ENCODE measurements at places on chromosomes 1 and 21.

DNA sequence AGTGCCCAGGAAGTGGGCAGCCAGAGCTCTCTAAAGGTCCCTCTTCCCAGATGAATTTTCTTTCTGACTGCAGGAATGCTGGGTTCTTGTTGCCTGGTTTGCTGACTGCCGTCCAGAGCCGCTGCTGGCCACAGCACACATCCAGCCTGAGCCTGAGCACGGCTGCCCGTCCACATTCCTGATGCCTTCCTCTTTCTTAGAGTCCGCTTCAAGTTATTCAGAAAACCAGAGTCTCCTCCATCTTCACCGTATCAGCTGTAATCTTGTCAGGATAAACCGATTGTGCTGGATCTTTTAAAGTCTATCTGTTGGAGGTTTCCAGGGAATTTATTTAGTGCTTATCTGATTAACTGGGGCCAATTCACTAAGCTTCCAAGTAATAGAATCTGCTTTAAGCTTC lies 84.8 kb upstream of the BCAR3 start:
- DNase-seq: peak; percentile 27

DNA sequence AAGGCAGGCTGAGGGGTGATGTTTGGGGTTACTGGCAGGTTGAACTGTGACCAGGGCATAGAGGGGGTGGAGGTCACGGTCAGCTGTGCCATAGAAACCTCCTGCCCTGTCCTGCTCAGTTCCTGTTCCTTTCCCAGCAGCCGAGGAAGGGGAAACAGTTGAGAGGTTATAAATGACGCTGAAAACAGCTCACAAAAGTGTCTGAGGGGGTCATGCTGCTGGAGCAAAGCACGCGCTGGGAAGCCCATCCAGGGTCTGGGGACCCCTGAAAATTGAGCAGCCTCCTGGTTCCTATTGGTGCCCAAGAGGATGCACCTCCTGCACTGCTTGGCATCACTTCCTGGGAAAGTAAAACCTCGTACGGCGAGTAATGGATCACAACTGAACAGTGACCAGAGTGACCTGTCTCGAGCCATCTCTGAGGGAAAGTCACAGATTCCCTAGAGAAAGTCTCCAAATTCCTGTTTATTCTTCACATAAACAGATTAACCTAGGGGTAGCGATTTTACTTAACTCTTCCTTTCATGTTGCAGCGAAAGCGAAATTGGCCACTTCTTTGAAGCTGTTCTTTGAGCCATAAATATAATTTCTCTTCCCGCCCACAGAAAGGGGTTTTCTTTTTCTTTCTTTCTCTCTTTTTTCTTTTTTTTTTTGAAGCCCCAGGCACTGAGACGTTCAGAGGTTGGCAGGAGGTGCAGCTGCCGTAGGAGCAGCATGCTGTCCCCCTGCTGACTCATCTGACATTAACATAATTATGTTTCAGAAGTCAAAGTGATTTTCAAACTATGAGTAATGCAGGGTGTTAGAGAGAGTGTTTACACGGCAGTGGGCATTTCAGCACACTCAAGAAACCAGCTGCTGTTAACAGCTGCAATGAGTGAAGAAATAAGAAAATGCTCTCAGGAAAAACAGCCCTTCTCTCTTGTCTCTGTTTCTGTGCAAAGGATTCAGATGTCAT lies 41.8 kb upstream of the ATF3 start:
- DNase-seq: no peak

DNA sequence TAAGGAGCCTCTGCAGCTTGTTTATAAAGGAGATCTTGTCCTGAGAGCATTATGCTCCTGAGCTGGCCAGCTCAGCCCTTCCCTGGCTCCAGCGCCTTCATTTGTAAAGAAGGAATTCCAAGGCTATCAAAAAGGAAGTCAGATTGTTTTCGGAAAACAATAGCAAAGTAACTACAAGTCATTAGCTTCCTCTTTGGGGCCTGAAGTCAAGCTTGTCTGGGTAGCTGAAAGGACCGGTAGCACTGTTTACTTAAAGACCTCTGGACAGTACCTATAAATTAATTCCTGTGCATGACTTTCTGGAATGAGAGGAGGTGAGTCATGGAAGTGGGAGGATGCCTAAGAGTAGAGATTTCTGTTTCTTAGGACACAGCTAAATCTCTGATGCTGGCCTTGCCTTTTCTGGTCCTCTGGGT lies 20.7 kb upstream of the GJA5 start:
- DNase-seq: no peak

DNA sequence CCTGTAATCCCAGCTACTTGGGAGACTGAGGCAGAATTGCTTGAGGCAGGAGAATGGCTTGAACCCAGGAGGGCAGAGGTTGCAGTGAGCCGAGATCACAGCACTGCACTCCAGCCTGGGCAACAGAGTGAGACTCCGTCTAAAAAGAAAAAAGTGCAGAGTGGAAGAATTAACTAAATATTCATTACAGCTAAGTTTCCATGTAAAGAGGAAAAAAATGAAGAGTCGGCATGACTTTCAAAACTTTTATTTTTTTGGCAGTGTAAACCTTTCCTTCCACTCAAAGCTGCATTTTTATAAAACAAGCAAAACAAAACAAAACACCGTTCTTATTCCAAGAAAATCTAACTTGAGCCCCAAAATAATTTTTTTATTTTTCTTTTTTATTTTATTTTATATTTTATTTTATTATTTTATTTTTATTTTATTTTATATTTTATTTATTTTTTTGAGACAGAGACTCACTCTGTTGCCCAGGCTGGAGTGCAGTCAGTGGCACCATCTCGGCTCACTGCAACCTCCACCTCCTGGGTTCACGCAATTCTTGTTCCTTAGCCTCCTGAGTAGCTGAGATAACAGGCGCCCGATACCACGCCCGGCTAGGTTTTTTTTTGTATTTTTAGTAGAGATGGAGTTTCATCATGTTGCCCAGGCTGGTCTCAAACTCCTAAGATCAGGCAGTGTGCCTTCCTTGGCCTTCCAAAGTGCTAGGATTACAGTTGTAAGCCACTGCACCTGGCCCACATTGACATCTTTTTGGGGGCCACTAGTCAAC lies 62.9 kb downstream of the PACC1 start:
- DNase-seq: no peak

DNA sequence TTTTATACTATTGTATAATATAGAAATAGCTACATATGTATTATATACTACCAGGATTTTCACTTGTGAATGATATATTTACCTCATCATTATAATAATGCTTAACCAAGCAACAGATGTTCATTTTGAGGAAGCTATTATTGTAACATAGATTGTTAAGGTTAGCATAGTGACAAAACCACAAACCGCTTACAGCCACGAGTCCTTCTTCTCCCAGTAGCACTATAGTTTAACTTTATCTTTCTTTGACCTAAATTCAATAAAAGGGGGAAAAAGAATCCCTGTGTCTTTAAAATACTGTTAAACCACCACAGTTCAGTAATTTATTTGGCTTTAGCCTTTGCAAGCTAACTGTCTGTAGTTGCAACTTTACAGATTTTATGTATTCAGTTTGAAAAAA lies 1039.4 kb upstream of the B3GALT2 start:
- DNase-seq: no peak

DNA sequence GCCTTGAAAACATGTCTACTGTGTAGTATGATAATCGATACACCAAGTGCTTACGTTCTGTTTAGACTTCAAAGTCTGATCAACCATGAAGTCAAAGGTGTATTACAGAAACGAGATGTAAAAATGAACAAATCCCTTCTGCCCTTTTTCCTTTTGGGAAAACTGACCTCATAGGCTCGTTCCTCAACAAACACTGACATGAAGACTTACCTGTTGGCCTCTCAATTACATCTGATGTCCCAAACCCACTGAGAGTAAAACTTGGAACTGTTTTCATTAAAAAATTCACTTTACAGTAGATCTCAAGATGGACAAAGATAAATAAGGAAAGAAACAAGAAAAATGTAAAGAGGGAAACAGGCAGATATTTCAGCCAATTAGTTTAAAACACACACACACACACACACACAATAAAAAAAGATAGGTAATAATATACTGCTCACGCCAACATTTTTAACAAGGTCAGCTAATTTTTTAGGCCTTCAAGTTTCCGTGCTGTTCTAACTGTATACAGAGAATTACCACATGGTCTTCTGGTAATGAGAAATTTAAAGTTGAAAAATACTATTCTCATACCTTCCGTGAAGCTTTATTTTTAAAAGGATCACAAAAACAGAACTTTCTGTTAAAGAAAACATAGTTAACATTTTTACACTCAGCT lies 2.1 kb downstream of the HMGN1 start:
- DNase-seq: no peak

- DNase-seq: no peak
Measured at GRCh38 chr1:93620841-93621210, 60.8 kb downstream of the BCAR3 start.

Measured in breast epithelium (tissue), 4 donors.